ENCODE measurements at places on chromosomes 6 and 20. TPM values are rescaled to one million over a fixed set of nuclear protein-coding genes. Genes with fewer than 3 reads are reported as not detected.

GRCh38 chr6:107121266-107121665, 6.0 kb upstream of the BEND3 start:
- peaks cover 18% of the 10 kb centered on the region for H3K27me3 ChIP-seq
- no peak overlapping the region for H3K27ac ChIP-seq
- no peaks in the 10 kb centered on the region for H3K36me3 ChIP-seq
- no peak for DNase-seq
- no peak overlapping the region for H3K4me3 ChIP-seq

The KIF6 gene
- 0.14 TPM for total RNA-seq

DNA sequence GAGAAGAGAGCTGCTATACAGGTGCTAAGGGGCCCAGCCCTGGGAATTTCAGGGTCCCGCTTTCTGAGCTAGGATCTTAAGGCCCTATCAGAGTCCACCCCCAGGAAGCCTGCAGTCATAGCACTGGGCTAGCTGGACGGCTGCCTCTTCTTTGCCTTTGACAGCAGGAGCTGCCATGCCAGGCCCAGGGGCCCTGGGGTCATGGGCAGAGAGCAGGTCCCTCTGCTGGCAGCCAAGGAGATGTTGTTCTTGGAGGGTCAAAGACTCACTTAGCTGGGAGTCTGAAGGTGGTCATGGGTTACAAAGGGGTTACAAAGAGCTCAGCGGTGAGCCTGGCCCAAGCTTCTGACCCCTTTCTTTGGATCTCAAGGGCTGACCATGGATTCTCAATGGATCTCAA, 52.7 kb downstream of the RPP21 start:
- no peak overlapping the region for H3K4me3 ChIP-seq
- H3K4me1 ChIP-seq, result no peaks in the 10 kb centered on the region
- H3K36me3 ChIP-seq, result no peaks in the 10 kb centered on the region
- DNase-seq, result no peak
- H3K27me3 ChIP-seq, result peaks cover 21% of the 10 kb centered on the region

The UNC93A gene
- not detected for total RNA-seq

The IDH3B gene
- total RNA-seq, result 152 TPM

DNA sequence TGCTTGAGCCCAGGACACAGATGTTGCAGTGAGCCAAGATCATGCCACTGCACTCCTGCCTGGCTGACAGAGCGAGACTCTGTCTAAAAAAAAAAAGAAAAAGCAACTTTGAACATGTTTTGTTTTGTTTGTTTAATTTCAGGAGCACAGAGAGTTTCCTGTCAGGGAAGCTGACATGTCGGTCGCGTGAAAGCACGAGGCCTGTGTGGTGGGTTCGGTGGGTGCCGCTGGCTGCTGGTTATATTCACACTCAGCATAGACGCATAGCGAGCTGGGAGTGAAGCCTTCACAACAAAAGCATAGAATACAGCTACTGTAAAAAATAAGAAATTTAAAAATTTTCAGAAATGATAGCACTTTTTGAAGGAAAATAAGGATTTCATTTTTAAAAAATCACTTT, 14.5 kb downstream of the MTG2 start:
- H3K27me3 ChIP-seq, result no peaks in the 10 kb centered on the region
- H3K27ac ChIP-seq, result no peak overlapping the region
- H3K4me1 ChIP-seq, result no peaks in the 10 kb centered on the region
- H3K36me3 ChIP-seq, result peaks cover 43% of the 10 kb centered on the region

DNA sequence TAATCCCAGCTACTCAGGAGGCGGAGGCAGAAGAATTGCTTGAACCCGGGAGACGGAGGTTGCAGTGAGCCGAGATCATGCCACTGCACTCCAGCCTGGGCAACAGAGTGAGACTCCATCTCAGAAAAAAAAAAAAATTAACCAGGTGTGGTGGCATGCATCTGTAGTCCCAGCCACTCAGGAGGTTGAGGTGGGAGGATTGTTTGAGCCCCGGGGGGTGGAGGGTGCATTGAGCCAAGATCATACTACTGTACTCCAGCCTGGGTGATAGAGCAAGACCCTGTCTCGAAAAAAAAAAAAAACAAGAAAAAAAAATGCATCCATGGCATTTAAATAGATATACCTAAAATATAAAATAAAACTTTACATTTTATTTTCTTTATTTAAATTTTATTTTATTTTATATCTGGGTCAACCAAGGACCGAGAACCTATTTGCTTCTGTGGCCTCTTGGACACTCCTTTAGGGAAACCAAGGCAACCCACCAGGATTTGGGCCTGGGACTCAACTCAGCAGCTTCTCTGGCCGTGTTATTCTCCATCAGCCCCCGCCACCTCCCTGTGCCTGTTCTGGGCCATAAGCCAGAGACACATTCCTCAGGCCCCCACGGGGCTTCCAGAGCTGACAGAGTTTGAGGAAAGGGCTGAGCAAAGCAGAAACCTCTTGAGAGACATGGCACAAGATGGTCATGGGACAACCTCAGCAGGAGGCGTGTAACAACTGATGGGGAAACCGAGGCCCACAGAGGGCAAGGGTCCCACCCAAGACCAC, 6.2 kb downstream of the SNTA1 start:
- no peaks in the 10 kb centered on the region for H3K27me3 ChIP-seq
- no peak overlapping the region for H3K4me3 ChIP-seq
- peaks cover 1% of the 10 kb centered on the region for H3K4me1 ChIP-seq
- H3K36me3 ChIP-seq, result no peaks in the 10 kb centered on the region
- H3K27ac ChIP-seq, result no peak overlapping the region

The CRYBG1 gene
- 68.0 TPM for total RNA-seq

DNA sequence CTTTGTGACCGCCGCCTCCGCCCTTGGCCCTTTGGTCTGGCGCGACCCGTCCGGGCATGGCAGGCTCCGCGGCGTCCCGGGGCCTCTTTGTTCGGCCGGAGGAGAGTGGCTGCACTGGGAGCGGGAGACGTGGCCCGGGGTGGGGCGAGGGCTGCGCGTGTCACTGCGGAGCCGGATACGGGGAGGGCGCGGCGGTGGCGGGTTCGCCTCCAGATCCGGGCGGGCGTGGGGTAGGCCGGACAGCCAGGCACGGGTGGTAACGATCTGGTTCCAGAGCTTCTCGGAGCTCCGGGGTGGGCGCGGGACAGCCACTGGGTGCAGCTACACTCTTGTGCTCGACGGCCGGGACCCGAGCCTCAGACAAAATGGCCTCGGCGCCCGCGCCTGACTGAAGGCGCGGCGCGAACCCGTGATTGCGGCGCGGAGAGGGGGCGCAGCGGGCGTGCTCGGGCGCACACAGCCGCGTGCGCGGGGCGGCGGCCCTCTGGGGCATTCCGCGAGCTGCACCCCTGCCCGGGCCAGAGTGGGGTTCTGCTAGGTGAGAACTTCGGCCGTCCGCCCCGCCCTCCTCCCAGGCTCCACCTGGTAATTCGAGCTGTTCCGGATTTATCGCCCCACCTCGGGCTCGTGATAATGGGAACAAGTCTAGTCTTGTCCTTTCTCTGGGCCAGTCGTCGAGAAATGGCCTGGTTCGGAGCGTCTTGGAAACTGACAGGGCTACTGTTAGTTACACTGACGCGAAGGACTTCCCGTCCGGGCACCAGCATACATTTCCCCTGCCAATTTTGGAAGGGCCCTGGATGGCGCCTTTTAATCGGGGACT, 1.0 kb downstream of the LOC128125822 start:
- peak; percentile 93 for DNase-seq
- H3K4me1 ChIP-seq, result peaks cover 12% of the 10 kb centered on the region
- H3K27me3 ChIP-seq, result no peaks in the 10 kb centered on the region
- H3K4me3 ChIP-seq, result peak overlapping the region; percentile 93
- no peaks in the 10 kb centered on the region for H3K36me3 ChIP-seq
- peak overlapping the region; percentile 99 for H3K27ac ChIP-seq

GRCh38 chr20:32289661-32290431, 12.4 kb downstream of the KIF3B start:
- peaks cover 39% of the 10 kb centered on the region for H3K4me1 ChIP-seq
- no peaks in the 10 kb centered on the region for H3K36me3 ChIP-seq
- no peaks in the 10 kb centered on the region for H3K27me3 ChIP-seq
- peak overlapping the region; percentile 65 for H3K27ac ChIP-seq

DNA sequence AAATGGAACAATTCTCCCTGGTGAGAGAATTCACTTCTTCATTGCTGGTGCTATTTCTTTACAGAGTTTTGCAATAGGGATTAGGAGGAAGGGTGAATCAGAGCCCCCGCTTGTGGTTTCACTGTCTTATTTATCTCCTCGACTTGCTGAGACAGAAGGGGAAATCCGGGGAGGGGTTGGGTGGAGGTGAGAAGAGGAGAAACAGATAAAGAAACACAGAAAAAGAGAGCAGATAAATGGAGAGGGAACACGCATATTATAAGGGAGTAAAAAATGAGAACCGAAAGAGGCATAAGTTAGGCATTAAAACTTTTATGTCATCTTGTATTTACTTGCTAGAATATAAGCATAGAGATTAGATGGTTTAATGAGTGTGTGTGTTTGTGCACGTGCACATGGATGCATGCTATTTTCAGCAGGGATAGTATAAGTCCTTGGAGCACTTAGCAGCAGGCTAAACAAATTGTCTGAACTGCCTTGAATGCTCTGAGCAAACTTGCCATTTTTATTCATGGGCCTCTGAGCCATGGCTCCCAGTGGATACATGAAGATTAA, 105.0 kb downstream of the OLIG3 start:
- H3K27ac ChIP-seq, result no peak overlapping the region
- H3K4me1 ChIP-seq, result no peaks in the 10 kb centered on the region
- H3K36me3 ChIP-seq, result no peaks in the 10 kb centered on the region
- no peaks in the 10 kb centered on the region for H3K27me3 ChIP-seq
- DNase-seq, result peak; percentile 23
- H3K4me3 ChIP-seq, result no peak overlapping the region

DNA sequence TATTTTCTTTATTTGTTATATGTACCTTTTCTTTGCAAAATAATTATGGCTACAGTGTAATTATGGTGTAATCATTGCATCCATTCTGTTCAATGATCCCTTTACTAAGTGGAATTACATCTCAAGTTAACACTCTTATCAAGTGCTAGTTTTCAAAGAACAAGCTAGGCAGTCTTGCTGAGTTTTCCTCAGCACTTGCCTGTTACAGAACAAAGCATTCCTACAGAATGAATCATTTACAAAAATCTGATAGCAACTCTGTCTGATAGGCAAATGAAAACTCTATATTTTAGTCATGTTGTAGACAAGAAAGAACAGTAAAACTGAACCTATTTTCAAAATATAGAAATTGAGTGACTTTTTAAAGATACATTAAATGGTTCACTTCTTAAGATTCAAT, 109.8 kb upstream of the POU3F2 start:
- no peak overlapping the region for H3K4me3 ChIP-seq
- H3K27ac ChIP-seq, result no peak overlapping the region
- DNase-seq, result no peak
- no peaks in the 10 kb centered on the region for H3K36me3 ChIP-seq
- H3K4me1 ChIP-seq, result no peaks in the 10 kb centered on the region

DNA sequence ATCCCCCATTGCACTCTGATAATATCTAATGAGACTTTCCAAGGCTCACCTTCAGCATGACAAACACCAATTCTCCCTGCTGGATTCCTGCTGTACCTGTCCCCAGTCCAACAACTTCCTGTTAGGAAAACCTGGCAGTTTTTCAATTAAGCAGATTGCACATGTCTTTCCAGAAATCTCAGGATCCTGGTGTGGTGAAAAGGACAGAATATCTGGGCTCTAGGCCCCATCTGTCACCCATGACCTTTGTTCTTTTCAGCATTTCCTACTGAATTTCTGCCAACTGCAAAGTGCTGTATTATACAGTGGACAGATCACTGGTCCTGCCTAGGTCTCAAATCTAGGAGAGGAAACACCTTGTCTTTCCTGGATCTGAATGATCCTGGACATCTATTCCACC, 27.7 kb upstream of the DTNBP1 start:
- no peak for DNase-seq
- no peak overlapping the region for H3K4me3 ChIP-seq
- no peaks in the 10 kb centered on the region for H3K27me3 ChIP-seq
- H3K36me3 ChIP-seq, result no peaks in the 10 kb centered on the region
- H3K4me1 ChIP-seq, result no peaks in the 10 kb centered on the region

The HLA-DPB1 gene
- total RNA-seq, result 59.1 TPM

DNA sequence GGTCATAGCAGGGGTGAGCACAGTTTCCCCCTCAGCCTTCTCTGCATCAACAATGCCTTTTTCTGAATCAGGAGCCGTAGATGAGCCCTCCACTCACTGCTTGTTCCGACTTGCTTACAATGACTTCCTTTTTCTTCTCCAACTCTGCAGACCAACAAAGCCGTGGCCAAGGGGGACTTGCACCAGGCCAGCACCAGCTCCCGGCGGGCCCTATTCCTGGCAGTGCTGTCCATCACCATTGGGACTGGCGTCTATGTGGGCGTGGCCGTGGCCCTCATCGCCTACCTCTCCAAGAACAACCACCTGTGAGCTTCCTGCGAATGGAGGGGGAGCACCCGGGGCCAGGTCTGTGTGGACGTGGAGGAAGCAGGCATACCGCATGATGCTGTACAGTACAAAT, 195.8 kb downstream of the SYNDIG1 start:
- no peak overlapping the region for H3K27ac ChIP-seq
- DNase-seq, result peak; percentile 4
- no peak overlapping the region for H3K4me3 ChIP-seq
- H3K4me1 ChIP-seq, result no peaks in the 10 kb centered on the region
- H3K36me3 ChIP-seq, result no peaks in the 10 kb centered on the region

GRCh38 chr6:15502446-15503345, 160.1 kb downstream of the DTNBP1 start:
- H3K36me3 ChIP-seq, result no peaks in the 10 kb centered on the region
- no peak overlapping the region for H3K4me3 ChIP-seq
- no peak overlapping the region for H3K27ac ChIP-seq
- DNase-seq, result peak; percentile 4
- H3K4me1 ChIP-seq, result peaks cover 8% of the 10 kb centered on the region
- H3K27me3 ChIP-seq, result no peaks in the 10 kb centered on the region

GRCh38 chr20:34269996-34270627, 28.9 kb downstream of the ASIP start:
- peak; percentile 19 for DNase-seq
- H3K36me3 ChIP-seq, result no peaks in the 10 kb centered on the region
- H3K27ac ChIP-seq, result no peak overlapping the region
- no peaks in the 10 kb centered on the region for H3K27me3 ChIP-seq
- no peak overlapping the region for H3K4me3 ChIP-seq
- peaks cover 10% of the 10 kb centered on the region for H3K4me1 ChIP-seq

The PRL gene
- total RNA-seq, result not detected

The ZFP57 gene
- 0.27 TPM for total RNA-seq

GRCh38 chr20:6566821-6567220, 200.7 kb upstream of the BMP2 start:
- H3K4me3 ChIP-seq, result no peak overlapping the region
- H3K36me3 ChIP-seq, result no peaks in the 10 kb centered on the region
- no peaks in the 10 kb centered on the region for H3K4me1 ChIP-seq
- no peaks in the 10 kb centered on the region for H3K27me3 ChIP-seq
